ENCODE measurements at places on chromosomes 11 and 22.

- DNase-seq: no peak
Observed at GRCh38 chr11:72405009-72405408, 29.3 kb downstream of the CLPB start.

- no peak for DNase-seq
Observed at GRCh38 chr22:35328472-35328885, 28.8 kb downstream of the TOM1 start.

DNA sequence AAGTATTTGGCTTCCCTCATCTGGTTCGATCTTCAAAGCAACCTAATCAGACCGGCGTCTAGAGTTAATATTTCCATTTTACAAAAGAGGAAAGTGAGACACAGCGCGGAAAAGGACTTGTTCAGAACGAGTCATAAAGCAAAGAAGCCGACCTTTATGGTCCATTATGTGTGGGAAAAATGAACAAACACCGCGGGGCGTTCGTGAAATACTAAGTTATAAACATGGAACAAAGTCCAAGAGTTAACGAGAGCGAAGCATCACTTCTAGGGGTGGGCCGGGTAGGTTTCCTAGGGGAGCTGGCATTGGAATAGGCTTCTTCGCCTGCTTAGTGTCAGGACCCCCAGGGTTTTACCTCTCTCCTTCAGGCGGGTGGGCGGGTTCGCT is 575 bp downstream of the DUSP18 start:
- no peak for DNase-seq

DNA sequence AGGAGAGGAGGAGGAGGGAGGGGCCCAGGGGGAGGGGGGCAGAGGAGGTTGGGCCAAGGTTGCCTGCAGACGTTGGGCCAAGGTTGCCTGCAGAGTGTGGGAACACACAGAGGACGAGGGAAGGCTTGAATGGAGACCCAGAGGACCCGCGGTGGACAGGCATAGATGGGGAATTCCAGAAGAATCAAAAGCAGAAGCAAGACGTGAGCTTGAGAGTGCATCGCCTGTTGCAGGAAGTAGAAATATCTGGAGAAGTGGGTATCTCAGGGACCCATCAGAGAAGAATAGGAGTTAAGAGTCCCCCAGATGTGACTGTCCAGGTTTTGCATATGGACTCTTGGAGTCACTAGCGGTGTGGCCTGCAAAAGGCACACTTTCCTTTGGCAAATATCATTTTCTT is 670.2 kb downstream of the TBC1D22A start:
- DNase-seq: no peak

DNA sequence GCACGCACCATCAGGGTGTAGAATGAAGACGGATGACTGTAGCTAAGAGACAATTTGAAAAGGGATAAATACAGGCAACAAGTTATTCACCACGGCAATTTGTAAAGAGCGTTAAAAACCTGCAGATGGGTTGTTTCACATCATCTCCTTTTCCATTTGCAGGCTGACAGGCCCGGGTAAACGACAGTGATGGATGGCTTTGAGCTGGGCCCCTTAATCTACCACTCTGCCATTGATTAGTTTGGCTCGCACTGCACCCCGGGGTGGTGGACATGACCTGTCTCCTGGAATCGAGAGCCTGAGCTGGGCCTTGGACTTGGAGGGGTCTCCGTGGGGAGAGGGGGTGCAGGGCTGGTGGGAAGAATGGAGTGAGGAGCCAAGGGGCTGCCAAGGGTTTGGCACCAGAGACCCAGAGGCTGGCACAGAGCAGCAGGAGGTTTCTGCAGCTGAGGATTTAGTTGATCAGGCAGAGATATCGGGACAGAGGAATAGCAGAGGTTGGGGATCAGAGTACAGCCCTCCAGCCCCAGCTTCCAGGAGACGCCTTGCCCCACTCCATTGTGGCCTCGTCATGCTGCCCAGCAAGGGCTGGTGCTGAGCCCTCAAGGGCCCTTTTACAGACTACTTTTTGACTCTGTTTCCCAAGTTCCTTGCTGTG is 110.6 kb upstream of the NECTIN1 start:
- no peak for DNase-seq

GRCh38 chr11:126337474-126338241 is 17.8 kb upstream of the ST3GAL4 start:
- no peak for DNase-seq

GRCh38 chr22:17865183-17866055 is 91.2 kb upstream of the BID start:
- DNase-seq: no peak

- DNase-seq: no peak
Observed at GRCh38 chr11:131819865-131820264, 449.4 kb downstream of the NTM start.

DNA sequence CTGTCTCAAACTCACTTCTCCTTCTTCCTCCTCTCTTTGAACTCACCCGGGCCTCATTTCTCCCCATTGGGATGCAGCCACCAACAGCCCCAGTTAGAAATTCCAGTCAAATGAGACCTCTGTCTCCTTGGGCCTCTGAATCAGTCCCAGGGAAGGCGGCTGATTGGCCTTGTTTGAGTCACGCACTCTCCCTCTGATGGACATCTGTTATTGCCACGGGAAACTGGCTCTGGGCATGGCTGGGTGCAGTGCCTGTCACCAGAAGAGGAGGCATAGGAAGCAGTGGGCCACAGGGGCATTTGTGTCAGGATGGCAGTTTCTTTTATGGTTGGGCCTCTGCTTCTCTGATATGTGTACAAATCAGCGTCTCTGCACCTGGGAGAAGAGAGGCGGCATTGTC is 9.6 kb upstream of the WNT11 start:
- no peak for DNase-seq

DNA sequence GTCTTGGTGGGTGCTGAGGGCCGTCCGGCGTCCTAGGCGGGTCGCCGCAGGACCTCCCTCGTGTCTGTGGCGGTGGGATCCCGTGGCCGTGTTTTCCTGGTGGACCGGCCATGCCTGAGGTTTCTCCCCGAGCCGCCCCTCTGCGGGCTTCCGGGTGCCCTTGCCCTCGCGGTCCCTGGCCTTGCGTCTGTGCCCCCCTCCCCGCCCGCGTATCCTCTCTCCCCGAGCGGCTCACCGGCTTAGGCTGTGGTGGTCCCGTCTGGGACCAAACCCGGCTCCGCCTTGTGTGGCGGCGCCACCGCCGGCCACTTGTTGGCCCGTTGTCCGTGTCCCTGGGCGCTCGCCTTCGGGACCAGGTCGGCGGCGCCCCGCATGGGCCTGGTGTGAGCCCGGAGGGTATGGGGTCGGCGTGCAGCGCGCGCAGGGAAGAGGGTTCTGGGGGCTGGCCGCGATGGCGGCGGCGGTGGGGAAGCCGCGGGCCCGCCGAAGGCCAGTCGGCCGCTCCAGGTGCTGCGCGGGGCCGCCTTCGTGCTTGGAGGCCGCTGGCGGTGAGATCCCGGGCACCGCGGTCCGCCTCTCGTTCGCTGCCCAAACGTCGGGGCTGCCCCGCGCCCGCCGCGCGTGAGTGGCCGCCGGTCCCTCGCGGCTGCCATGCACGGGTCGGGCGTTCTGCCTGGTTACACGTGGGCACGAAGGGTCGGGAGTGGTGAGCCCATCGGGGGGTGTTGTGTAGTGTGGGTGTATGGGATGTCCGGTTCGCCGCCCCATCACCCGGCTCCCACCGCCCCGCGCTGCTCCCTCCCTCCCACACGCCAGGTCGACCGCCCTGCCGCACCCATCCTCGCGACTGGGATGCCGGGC is 3899.1 kb upstream of the OR11H1 start:
- DNase-seq: no peak

DNA sequence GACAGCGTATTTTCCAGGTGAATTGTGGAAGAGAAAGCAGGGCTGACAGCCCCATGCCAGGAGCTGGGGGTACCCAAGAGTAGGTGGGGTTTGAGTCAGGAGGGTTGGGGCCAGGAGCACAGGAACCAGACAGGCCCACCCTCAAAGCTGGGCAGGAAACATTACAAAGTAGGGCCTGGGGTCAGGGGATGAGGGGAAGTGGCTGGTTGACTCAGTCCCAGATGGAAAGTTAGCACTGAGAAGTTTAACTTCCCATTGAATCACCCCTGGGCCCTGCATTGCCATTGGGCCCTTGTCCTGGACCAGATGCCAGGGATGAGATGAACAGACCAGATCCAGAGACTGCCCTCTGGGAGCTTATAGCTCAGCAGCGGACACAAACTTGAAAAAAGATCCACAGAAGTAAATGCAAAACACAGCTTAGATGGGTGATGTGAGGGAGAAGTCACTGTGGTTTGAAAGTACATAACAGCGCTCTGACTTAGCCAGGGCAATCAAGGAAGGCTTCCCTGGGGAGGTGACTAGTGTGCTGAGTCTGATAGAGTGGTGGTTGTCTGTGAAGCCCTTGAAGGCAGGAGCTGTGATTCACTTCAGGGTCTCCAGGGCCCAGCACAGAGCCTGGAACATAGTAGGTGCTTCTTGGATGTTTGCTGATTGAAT is 2.2 kb downstream of the MAFF start:
- no peak for DNase-seq

DNA sequence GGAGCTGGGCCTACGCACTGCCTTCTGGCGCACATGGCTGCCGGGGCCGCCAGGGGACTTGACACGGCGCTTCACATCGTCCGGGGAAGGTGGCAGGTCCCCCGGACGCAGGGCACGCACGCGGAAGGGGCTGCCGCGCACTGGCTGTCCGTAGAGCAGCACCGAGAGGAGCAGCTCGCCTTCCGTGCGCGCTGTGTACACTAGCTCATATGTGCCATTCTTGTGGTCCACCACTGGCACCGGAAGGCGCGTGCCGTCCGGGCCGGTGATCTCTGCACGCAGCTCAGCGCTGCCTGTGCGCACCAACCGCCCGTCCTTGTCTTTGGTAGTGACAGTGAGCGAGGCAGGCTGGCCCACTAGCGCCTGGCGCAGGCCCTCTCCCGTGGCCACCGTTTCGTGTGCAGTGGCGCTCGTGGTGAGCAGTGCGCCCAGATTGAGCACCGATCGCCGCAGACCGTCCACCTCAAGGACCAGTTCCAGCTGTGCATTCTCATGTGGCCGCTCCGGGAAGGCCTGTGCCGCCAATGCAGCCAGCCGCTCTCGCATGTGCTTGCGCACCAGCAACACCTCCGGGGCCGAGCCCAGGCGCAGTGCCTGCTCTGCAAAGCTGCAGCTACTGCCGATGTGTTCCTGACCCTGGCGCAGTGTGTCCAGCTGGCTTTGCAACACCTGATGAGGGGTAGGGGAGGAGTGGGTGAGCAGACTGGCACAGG is 15.7 kb upstream of the HPX start:
- no peak for DNase-seq

- DNase-seq: no peak
Observed at GRCh38 chr11:115911613-115912346, 407.6 kb upstream of the CADM1 start.

GRCh38 chr11:113518716-113519495 is 43.7 kb upstream of the DRD2 start:
- DNase-seq: no peak

DNA sequence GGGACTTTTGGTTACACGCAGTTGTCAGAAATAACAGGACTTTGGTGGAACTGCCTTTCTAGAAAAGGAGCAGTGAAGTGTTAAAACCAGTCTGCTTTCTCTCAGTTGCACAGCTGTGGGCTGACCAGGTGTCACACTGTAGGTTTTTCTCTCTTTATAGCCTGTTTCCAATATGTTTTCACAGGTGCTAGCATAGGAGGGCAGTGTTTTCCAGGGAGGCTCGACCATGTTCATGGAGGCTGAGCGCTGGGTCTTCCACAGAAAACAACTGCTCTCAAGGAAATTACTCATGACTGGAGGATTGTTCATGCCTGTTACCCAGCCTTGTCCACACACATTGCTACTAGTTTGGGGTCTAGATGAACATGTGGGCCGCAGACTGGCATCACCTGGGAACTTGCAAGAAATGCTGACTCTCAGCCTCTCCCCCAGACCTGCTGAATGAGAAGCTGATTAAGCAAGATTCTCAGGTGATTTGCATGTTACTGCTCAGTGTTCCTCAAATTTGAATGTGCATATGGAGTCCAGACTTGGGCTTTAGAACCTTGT is 157.7 kb downstream of the MAML2 start:
- DNase-seq: no peak

DNA sequence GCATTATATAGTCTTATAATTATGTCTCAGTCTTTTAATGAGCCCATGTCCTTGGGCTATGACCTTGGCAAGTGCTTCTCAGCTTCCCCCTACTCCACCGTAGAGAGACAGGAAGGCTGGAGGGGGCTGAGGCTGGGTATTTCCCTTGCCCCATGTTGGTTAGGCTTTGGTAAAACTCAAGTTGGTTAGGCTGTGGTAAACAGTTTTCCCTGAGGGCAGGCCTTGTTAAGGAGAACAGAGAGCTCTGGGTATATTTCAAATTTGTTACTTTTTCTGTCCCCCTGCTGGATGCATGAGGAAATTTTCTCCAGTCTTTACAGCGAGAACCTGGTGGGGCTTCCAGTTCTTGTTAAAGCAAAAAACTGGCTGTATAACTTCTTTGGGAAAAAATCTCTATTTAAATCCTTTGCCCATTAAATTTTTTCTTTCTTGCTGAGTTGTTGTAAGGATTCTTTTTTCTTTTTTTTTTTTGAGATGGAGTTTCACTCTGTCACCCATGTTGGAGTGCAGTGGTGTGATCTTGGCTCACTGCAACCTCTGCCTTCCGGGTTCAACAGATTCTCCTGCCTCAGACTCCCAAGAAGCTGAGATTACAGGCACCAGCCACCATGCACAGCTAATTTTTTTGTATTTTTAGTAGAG is 12.2 kb upstream of the DCHS1 start:
- no peak for DNase-seq

DNA sequence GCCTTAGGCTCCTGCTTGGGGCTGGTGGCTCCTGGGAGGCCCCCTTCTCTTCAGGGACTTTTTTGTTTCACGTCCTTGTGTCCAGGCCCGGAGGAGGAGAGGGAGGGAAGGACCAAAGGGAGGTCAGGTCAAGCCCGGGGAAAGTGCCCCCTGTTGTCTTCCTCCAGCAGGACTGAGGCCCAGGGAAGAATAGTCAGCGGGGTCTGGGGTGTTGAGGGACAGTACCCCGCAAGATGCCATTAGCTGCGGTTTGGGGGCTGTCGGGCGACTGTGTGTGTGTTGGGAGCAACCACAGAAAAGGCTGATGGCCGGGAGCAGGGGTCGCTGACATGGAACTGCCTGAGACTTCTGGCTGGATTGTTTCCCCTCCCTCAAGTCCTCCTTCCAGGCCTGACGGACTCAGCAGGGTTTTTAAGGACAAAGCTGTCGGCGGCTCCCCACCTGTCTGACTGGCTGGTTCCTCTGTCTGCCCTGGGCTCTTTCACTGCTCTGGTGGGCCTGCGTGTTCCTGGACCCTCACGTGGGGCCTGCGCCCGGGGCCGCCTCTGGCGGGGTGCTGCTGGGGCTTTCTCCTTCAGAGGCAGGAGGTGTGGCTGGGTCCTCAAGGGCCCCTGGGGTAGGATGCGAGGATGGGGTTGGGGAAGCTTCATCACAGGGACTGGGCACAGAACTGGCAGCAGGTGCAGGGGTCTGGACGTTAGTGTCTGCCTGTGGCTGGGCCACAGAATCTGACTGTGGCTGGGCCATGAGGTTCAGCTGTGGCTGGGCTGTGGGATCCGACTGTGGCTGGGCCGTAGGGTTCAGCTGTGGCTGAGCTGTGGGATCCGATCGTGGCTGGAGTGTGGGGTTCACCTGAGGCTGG is 1.5 kb downstream of the GPR152 start:
- no peak for DNase-seq

- DNase-seq: no peak
Observed at GRCh38 chr22:39367035-39367434, 17.2 kb downstream of the SYNGR1 start.
